ENCODE measurements at places on chromosomes 7 and 10.

DNA sequence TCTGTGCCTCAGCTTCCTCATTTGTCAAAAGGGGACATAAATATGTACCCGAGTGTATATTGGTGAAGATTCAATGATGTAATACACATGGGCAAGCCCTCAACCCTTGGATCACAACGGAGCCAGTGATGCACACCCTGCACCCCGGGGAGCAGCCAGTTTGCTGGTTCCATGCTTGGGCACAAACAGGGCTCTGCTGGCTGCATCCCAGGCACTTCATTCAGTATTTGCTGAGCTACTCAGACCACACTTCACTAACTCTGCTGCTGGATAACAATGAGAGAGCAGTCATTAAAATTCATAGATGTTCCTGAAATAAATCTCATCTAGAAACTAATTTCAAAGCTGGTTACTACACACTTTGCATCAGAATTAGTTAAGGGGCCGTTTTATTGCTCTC, 72.0 kb downstream of the SCRN1 start:
- DNase-seq = no peak

DNA sequence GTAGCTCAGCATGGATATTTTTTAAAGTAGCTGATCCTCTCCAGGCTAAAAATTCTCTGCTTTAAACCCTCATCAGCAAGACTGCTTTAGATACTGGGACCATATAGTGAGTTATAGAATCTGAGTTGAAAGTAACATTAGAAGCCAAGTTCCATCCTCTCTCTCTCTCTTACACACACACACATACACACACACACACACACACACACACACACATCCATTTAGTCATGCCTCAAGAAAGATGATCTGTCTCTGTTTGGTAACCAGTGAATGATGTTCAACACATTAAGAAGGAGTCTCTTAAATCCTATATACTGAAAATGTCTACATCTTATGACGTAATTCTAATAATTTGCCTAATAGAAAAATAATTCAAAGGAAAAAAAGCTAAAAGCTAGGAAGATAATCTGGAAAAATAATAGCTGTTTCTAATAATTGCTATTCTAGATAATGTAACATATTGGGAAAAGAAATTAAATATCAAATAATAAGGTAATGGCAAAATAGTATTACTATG, 16.9 kb upstream of the ATP6V0A4 start:
- DNase-seq = no peak

DNA sequence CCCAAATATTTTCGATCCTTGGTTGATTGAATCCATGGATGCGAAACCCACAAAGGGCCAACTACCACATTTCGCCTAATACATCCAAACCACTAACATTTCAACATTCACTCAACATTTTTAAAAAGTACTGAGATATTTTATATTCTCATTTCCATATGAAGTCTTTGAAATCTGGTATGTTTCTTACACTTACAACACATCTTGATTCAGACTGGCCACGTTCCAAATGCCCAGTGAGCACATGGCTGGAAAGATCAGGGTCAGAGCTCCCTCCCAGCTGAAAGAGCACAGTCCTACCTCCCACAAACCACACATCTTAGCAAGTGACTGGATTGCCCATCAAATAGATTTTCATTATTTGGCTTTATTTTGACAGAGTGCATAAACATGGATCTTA, 18.9 kb downstream of the NCAPG2 start:
- no peak for DNase-seq

GRCh38 chr7:108146070-108146842, 16.1 kb upstream of the LAMB4 start:
- DNase-seq = peak; percentile 5

DNA sequence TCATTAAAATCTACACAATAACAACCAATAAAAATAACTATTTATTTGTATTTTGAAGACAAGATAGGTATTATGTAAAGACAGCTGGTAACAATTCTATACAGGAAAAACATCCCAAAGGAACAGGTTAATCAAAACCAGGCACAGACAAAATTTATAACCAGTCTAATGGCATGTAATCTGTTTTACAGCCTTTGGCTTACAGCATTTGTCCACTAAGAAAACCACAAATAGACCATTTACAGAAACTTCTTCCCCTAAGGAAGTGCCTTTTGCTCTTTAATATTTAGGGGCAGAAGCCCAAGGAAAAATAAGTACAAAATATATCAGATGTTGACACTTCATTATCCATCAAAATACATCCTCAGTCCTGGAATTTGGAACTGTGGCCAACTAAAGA, 65.0 kb downstream of the SVIL start:
- no peak for DNase-seq

GRCh38 chr7:37920305-37920848, at the start of gene EPDR1:
EPDR1 (plus strand) TSS chr7:37920640; CDS start chr7:37920940, 300 bp downstream.
- no peak for DNase-seq

DNA sequence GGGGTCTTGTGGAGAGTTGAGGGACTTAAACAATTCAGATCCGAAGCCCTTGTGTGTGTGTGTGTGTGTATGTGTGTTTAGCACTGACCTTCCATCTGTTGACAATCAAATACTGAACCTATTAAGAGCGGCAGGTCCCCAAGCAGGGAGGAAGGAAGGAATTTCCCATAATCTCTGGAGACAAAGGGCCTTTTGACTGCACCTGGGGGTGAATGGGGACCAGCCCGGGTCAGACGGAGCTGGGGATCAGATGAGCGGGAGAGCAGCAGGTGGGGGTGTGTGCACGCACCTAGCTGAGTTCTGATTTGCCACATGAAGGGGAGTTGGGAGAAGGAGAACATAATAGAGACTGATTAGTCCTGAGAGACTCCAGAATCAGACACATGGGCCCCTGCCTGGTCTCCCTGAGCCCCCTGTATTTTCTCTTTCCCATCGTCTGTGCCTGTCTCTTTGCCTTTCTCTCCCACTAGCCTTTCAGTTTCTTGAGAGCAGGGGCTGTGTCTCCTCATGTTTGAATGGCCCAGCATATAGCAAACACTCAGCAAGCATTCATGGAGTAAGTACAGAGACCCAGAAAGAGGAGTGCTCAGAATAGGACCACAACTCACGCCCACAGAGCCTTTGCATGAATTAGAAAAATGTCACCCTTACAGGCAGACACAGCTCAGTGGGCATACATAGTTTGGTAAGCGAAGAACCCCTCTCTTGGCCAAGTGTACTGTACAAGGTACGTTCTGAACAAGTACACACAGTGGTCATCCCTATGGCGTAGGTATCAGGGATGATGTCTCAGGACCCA, 288.3 kb upstream of the HABP2 start:
- DNase-seq = no peak

DNA sequence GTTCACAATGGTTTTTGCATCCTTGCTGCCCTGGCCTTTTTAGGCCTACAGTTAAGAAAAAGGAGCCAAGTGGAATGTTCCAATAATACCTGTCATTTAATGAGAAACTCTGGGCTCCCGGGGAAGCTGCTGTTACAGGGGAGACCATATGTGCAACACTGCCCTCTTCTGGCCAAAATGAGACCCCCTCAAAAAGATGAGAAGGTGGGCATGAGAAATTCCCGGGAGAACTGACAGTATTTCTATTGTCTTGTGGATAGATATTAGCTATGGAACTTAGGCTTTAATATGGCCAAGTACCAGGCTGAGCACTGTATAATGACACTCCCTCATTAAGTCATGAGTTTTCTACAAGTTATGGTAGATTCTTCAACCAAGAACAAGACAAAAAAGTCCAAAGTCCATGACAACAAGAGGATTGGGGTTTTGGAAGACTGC, 99.4 kb downstream of the CCDC3 start:
- DNase-seq = no peak

GRCh38 chr10:86233131-86233530, 133.5 kb downstream of the GRID1 start:
- DNase-seq = no peak

GRCh38 chr7:44191171-44191570, 1.9 kb upstream of the GCK start:
- DNase-seq = no peak

- DNase-seq = no peak
Measured at GRCh38 chr10:71436268-71437125, 39.8 kb downstream of the CDH23 start.

- DNase-seq = no peak
Measured at GRCh38 chr7:157158400-157158799, 19.7 kb downstream of the UBE3C start.

- no peak for DNase-seq
Measured at GRCh38 chr7:88121335-88121734, 98.5 kb downstream of the SRI start.

- no peak for DNase-seq
Measured at GRCh38 chr7:101945034-101945758, 127.8 kb downstream of the CUX1 start.

GRCh38 chr10:11023009-11023953, 5.6 kb downstream of the CELF2 start:
- no peak for DNase-seq

DNA sequence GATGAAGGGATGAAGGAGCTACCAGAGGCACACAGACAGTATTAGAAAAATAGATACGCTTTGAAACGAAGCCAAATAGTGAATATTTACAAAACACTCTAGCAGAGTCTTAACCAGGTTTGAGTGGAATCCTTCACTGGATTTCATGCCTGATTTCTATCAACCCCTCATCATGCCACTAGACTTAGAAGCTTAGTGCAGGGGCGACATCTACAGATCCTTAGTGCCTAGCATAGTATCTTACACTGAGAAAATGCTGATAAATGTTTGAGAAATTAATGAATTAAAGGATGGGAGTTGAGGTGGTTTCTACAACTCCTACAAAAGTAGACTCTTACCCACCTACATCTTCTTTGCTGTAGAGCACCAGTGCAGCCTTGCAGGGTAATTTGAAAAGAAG, 54.7 kb upstream of the CCNJ start:
- DNase-seq = no peak

DNA sequence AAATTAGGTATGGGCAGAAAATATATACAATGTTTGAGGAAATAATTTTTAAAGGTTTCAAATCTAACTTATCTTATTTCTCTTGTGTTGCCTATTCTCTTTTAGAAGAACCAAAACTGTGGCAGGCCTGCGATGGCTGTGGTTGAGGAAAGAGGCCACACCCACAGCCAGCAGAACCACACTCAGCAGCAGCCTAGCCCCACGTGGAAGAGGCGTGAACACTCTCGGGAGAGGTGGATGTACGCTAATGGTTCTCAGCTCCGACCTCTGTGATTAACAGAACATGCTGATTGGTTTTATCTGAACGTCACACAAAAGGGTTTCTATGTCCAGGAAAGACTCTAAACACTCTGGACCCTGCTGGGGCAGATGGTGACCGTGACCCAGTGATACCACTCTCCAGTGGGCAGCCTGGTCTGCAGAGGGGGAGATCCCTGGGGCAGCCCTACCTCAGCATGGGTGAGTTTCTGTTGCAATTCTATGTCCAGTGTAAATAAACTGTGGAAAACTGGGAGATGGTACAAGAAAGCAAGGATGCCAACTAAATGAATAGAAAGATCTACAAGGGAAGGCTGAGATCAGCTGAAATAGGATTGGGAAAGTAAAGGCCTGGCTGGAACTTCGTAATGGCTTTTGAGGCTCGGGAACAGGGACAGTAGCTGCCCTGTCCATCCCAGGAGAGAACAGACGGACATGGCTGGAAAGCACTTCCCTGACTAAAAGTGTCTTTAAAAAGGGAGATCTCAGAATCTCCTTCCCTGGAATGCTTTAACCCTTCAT, 26.6 kb downstream of the DIP2C start:
- no peak for DNase-seq

GRCh38 chr7:134936893-134937510, 49.3 kb upstream of the AGBL3 start:
- no peak for DNase-seq

- DNase-seq = no peak
Measured at GRCh38 chr7:1083729-1084657, 3.9 kb upstream of the GPER1 start.

GRCh38 chr7:92056286-92056685, 78.0 kb downstream of the CYP51A1 start:
- DNase-seq = no peak

DNA sequence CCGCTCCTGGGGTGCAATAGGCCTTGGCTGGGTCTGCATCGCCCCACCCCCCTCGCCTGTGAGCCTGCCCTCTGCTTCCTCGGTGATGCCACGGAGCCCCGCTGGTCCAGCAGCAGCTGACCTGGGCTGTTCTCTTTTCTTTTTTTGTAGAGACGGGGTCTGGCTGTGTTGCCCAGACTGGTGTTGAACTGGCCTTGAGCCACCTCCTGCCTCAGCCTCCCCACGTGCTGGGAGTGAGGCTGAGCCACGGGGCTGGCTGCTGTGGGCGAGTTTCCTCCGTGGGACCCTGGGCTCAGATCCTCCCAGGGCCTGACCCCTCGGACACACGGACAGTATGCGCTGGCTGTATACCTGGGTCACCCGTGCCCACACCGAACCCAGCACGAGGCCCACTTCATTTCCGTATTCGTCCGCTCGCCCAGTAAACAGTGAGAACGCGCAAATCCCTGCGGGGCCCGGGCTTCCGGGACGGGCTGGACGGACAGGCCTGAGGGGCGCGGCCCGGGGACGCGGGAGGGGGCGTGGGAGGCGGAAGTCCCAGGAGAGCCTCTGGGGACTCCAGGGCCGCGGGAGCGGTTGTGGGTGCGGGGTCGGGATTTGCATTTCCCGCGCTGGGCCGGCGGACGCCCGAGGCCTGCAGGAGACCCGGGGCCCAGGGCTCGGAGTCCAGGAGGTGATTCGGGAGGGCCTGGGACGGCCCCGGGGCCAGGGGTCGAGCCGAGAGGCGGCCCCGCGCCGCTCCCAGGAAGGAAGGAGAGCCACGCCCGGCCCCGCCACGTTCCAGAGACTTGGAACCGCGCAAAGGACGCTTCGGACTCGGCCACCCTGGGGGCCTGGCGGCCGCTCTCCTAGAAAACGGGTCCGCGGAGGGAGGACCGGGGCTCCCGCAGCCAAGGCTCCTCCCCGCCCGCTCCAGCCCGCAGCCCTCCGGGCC, 57.7 kb upstream of the DNAJB6 start:
- DNase-seq = no peak

DNA sequence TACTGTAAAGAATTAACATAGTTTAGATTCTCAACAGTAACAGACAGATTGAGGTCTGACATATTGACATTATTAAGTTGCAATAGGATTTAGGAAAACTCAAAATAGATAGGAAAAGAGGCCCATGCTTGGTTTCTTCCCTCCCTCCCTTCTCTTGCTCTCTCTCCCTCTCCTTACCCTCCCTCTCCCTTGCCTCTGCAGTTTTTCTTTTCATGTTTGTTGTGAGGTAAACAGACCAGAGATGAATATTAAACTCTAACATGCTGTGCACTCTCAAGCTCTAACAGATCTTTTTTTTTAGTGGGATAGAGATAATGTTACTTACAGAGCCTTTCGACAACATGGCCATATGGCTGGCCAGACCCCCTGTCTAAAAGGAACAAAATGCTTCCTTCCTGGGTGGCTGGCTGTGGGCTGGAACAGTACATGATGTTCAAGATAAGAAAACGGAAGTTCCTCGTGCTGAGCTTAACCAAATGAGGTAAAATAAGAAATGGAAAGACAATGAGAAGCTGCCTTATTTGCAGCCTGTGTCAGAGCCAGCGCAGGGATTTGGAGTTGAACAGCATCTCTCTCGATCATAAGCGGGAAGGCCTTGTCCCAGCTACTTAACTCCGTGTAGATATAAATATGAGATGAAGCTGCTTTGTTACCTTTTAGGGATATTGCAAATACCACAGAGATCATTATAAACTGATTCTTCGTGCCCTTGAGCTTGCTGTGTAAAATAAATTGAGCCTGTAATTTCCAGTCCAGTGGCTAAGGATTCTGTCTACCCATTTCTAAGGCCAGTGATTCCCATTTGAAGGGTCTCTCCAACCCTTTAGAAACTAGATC, 391.9 kb upstream of the NPVF start:
- no peak for DNase-seq
